ENCODE measurements at places on chromosomes 1 and 21.

GRCh38 chr1:166944186-166944967 is 31.0 kb downstream of the ILDR2 start:
- no peak for DNase-seq

- no peak for DNase-seq
Measured at GRCh38 chr1:168613038-168613451, 36.6 kb downstream of the XCL1 start.

DNA sequence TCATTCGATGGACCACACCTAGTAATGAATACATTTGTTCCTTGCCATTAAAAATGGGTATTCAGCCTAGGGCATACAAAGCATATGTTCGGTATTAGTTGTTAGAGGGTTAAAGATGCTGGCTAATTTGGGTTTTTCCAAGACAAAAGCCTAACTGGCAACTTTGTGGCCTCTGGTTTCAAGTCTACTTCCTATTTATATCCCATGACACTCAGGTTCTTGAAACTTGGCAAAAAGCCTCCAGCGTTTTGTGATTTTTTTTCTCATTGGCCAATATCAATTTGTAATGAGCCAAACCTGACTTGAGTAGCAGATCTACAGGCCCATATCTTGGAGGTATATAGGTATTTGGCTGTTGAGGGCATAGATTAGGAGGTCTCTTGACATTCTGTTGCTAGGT is 75.3 kb downstream of the C1orf21 start:
- DNase-seq = no peak

DNA sequence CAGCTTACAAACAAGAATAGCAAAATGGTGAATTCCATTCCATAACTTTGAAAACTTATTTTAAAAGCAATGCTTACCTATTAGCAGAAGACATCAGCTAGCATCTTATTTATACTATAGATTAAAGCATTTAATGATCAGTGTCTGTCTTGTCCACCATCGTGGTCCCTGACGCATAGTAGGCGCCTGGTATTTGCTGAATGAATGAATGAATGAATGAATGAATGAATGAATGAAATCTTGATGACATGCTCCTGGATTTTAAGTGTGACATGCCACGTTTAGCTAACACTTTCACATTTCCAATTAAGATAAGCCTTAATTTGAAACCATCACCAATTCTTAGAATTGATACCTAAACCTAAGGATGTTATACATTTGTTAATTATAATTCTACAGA is 39.9 kb downstream of the COP1 start:
- DNase-seq = no peak

GRCh38 chr1:179323436-179323835 is 29.8 kb downstream of the SOAT1 start:
- no peak for DNase-seq

GRCh38 chr1:168396940-168397684 is 116.4 kb downstream of the TBX19 start:
- DNase-seq = no peak

DNA sequence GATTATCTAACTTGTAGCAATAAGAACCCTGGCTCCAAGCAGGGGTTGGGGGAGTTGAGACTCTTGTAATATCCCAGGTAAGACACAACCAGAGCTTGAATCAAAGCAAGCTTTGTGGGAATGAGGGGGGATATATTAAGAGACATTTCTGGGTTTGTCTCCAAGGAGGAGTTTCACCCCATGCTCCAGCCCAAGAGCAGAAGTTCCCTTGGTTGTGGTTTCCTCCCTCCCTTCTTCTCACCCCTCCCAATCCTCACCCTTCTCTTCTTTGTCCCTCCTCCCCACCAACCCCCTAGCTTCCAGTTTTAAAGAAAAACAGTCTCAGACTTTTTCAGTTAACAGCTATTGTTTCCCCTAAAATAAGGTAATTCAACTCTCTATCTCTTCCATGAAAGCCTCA is 11.9 kb downstream of the TRAF3IP3 start:
- DNase-seq = no peak

DNA sequence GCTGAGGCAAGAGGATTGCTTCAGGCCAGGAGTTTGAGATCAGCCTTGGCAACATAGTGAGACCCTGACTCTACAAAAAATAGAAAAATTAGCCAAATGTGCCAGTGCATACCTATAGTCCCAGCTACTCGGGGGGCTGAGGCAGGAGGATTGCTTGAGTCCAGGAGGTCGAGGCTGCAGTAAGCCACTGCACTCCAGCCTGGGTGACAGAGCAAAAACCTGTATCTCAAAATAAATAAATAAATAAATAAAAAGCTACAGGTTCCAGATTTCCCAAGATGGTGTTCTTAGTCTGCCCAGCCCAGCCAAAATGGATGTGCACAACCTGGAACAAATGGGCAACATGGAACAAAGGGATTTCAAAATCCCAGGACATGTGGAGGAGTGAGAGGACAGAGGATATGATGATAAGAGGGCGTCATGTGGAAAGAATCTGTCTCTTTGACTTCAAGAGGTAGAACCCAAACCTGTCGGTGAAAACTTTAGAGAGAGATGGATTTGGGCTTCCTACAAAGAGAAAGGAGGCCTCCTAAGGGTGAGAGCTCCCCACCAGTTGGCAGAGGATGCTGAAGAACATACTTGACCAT is 3.2 kb downstream of the EDARADD start:
- DNase-seq = no peak

DNA sequence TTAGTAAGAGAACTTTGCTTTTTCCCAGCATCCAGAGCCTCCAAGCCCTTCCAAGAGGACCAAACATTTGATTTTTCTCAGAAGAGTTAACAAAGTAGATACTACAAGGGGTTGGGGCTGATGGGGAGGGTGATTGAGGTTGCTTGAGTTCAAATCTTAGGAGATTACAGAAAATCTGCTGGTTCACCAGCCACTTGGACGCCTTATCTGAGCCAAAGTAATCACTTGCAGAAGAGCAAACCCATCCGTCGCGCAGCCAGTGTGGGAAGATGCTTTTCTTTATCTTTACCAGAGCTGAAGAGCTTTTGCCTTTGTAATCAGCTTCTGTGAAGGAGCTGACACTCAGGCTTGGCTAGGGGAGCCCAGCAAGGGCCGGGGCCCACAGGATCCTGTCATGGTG is 91.9 kb upstream of the CTTNBP2NL start:
- DNase-seq = no peak

GRCh38 chr1:53388963-53389362 is 61.1 kb upstream of the LRP8 start:
- DNase-seq = no peak

- no peak for DNase-seq
Measured at GRCh38 chr1:116943438-116943837, 33.7 kb downstream of the PTGFRN start.

DNA sequence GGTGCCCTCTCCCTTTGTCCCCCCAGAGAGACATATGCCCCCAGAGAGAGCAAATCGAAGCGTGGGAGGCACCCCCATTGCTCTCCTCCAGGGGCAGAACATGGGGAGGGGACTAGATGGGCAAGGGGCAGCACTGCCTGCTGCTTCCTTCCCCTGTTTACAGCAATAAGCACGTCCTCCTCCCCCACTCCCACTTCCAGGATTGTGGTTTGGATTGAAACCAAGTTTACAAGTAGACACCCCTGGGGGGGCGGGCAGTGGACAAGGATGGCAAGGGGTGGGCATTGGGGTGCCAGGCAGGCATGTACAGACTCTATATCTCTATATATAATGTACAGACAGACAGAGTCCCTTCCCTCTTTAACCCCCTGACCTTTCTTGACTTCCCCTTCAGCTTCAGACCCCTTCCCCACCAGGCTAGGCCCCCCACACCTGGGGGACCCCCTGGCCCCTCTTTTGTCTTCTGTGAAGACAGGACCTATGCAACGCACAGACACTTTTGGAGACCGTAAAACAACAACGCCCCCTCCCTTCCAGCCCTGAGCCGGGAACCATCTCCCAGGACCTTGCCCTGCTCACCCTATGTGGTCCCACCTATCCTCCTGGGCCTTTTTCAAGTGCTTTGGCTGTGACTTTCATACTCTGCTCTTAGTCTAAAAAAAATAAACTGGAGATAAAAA is 8.4 kb downstream of the EFNA3 start:
- DNase-seq = no peak

GRCh38 chr1:109616391-109616790 is 3.0 kb downstream of the GNAT2 start:
- no peak for DNase-seq

DNA sequence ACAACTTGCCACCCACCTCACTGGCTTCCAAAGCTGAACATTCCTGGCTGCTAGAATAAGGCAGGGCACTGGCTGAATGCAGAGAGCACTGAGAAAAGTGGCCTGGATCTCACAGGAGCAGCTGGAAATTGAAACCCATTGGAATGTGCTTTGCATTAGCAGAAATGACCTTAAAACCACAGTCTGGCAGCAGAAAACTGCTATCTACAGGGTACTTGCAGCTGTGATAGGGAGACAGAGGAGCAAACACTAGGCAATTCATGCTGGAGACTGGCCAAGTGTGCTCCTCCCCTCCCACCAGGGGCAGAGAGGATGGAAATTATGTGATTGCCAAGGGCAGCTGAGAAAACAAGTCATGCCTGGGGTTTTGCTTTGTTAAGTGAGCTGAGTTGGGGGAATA is 47.2 kb downstream of the HSD3B1 start:
- peak; percentile 36 for DNase-seq

All from forelimb muscle (tissue), 1 donor.